ENCODE measurements at places on chromosomes 6 and 20. TPM values are rescaled to one million over a fixed set of nuclear protein-coding genes. Genes with fewer than 3 reads are reported as not detected.

DNA sequence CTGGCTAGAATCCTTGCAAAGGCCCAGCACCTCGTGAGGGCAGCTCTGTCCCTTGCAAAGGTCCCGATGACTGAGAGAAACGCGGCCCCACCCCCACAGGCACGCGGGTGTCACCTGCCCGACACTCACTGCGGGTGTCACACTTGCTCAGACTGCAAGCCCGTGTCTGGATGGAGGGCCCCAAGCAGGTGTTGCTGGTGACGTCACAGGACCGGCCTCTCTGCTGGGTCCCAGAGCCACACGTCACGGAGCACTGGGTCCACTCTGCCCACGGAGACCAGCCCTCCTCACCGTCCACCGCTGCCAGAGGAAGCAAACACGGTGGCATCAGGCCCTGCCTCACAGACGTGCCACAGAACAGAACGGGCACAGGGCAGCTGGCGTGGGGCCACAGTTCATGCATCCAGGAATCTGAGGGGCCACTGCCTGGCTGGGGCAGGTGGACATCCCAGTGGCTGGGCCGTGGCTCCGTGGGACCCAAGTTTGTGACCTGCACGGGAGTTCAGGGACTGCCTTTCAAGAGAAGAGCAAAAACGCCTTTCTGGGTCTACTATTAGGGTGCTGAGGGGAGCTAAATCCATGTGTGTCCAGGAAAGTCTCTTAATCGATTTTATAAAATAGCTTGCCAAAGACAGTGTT is 16.0 kb downstream of the THBS2 start:
- no peaks in the 10 kb centered on the region for H3K4me1 ChIP-seq
- no peak overlapping the region for H3K4me3 ChIP-seq
- no peak overlapping the region for H3K27ac ChIP-seq
- H3K27me3 ChIP-seq = peaks cover 11% of the 10 kb centered on the region
- DNase-seq = no peak

GRCh38 chr6:81999270-81999669 is 246.8 kb upstream of the TENT5A start:
- H3K4me3 ChIP-seq = no peak overlapping the region
- H3K27me3 ChIP-seq = no peaks in the 10 kb centered on the region
- DNase-seq = no peak
- H3K4me1 ChIP-seq = no peaks in the 10 kb centered on the region

GRCh38 chr6:131754088-131754487 is 43.3 kb upstream of the CTAGE9 start:
- no peak for DNase-seq
- H3K4me1 ChIP-seq = no peaks in the 10 kb centered on the region
- no peak overlapping the region for H3K4me3 ChIP-seq
- no peak overlapping the region for H3K27ac ChIP-seq
- H3K27me3 ChIP-seq = peaks cover 3% of the 10 kb centered on the region
- H3K36me3 ChIP-seq = no peaks in the 10 kb centered on the region

ENPP4 gene
- total RNA-seq = 8.0 TPM

EYA2 gene
- total RNA-seq = not detected

DNA sequence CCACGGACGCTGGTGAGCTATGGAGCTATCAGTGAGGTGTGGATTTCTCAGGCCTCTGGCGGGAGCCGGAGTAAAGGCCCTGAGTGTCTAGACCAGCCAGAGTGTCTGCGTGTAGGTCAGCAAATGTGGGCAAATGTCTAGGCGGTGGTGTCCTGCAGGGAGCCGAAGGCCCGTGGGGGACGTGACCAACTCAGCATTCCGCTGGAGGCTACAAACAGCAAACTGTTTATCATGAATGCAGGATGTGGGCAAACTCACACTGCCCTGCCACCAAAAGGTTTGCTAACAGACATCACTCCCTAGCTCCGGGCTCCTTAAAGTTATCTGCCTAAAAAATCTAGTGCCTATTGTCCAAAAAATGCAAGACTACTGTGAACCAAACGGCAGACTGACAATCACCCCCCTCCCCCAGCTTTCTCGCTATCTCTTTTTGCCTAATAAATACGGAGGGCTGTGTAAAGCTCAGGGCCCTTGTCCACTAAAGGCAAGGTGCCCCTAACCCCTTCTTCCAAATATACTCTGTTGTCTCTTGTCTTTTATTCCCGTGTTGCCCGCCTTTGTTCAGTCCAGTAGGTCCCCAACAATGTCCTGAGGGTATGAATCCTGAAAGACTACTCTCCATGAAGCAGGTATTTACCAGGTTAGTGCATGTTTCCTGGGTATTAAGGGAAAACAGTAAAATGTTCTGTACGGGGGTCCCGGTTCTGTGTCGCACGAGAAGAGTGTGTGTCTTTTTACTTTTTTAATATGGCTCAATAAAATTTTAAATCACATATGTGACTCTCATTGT is 29.0 kb upstream of the AFDN start:
- no peaks in the 10 kb centered on the region for H3K4me1 ChIP-seq
- H3K27ac ChIP-seq = no peak overlapping the region
- H3K27me3 ChIP-seq = peaks cover 56% of the 10 kb centered on the region

DNA sequence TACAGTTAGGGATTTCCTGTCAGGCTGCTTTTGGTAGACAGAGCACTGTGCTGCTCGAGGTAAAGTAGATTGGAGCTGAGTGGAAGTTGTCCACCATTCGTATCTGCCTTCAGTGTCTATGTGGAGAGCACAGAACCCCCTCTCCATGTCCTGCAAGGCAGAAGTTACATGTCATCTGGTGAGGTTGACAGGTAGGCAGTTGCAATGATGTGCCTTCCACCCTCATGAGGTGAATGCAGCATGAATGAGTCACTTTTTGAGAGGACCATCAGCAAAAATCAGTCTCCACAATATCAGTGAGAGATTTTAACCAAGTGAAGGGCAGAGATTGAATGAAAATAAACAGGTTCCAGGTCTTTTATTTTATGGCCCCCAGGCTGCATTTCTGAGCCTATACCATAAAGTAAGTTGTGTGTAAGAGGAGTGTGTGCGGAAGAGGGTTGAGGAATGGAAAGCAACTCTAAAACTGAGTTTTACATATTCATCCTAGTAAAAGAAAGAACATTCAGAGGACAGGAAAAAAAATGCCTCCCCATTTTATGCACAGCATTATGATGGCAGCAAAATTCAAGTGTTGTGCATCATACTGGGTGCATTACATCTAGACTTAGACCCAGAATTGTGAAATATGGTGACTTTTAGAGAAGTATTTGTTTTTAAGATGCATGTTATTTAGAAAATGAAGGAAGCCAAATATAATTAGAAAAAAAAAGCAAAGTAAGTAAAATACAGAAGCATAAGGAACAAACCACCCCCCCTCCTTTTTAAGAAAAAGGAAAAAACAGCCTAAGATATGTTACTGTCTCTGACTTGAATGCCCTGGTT is 15.8 kb downstream of the TRAPPC3L start:
- H3K36me3 ChIP-seq = no peaks in the 10 kb centered on the region
- no peak for DNase-seq
- no peaks in the 10 kb centered on the region for H3K4me1 ChIP-seq

SPATS1 gene
- total RNA-seq = not detected

DNA sequence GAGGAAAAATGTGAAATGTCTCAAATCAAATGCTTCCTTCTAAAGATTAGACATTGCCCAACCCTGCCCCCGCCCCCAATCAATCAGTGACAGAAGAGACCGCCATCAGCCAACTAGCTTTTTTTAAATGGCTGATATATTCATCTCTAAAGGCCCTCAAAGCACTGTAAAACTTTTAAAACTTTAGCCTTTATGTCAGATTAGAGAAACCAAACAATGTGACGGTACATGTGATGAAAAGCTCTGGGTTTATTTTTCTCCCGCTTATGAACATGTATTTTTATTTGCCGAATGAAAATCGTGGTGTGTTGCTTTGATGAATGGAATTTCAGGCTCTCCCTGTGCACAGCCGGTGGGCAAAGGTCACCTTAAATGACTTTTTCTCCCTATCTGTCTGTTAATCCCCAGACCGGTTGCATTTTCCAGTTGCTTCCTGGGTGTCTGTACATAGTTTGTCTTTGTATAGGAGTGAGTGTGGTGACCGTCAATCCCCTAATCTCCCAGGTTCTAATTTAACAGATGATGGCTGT is 38.5 kb downstream of the TBC1D7 start:
- peaks cover 11% of the 10 kb centered on the region for H3K36me3 ChIP-seq
- no peaks in the 10 kb centered on the region for H3K4me1 ChIP-seq
- DNase-seq = no peak
- H3K27me3 ChIP-seq = no peaks in the 10 kb centered on the region
- no peak overlapping the region for H3K4me3 ChIP-seq

DNA sequence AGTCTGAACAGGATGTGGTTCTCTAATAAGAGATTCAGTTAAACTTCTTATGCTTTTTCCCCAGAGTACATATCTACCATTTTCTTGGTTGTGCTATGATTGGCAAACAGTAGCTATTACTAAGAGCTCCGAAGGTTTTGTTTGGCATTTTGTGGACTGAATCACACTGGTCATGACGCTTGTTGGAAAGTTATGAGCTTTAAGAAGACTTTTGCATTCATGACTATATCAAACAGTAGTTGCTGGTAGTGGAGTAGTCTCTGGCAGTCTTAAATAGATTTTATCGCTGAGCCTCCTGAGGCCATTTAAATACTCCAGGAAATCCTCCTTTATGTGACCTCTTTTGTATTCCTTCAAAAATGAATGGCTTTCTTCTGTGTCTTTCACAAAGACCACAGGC is 40.8 kb downstream of the CCDC170 start:
- DNase-seq = no peak
- no peak overlapping the region for H3K27ac ChIP-seq
- no peak overlapping the region for H3K4me3 ChIP-seq
- H3K4me1 ChIP-seq = no peaks in the 10 kb centered on the region
- H3K36me3 ChIP-seq = no peaks in the 10 kb centered on the region
- H3K27me3 ChIP-seq = no peaks in the 10 kb centered on the region

- no peak for DNase-seq
- no peaks in the 10 kb centered on the region for H3K36me3 ChIP-seq
- H3K27me3 ChIP-seq = no peaks in the 10 kb centered on the region
- H3K4me3 ChIP-seq = no peak overlapping the region
- no peak overlapping the region for H3K27ac ChIP-seq
These were observed 284.9 kb upstream of the TBX18 start for GRCh38 chr6:85049282-85049681.

FHL5 gene
- total RNA-seq = not detected

GRCh38 chr20:46930640-46931339 is 36.1 kb downstream of the EYA2 start:
- H3K36me3 ChIP-seq = no peaks in the 10 kb centered on the region
- no peak overlapping the region for H3K27ac ChIP-seq
- peaks cover 27% of the 10 kb centered on the region for H3K27me3 ChIP-seq
- no peaks in the 10 kb centered on the region for H3K4me1 ChIP-seq
- no peak overlapping the region for H3K4me3 ChIP-seq
